ENCODE measurements at places on chromosomes 5 and 9. TPM values are rescaled to one million over a fixed set of nuclear protein-coding genes. Genes with fewer than 3 reads are reported as not detected.

The DELE1 gene
- total RNA-seq: 40.3 TPM

The OSTF1 gene
- 38.9 TPM for total RNA-seq

DNA sequence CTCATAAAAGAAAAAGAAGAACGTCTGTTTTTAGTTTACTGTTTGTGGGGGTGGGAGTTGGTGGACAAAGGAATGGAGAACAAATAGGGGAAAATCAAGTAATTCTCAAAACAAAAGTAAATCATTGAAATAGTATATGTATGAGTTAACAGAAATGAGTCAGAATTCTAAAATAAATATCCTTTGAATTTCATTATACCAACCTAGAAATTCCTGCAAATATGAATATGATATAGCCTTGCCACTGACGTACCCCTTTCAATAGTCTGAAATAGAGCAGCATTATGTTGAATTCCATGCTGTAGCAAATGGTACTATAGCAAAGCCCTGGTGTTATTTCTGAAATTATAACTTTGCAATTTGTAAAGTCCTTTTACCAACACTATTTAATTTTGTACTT, 29.6 kb upstream of the DTWD2 start:
- no peak for DNase-seq

DNA sequence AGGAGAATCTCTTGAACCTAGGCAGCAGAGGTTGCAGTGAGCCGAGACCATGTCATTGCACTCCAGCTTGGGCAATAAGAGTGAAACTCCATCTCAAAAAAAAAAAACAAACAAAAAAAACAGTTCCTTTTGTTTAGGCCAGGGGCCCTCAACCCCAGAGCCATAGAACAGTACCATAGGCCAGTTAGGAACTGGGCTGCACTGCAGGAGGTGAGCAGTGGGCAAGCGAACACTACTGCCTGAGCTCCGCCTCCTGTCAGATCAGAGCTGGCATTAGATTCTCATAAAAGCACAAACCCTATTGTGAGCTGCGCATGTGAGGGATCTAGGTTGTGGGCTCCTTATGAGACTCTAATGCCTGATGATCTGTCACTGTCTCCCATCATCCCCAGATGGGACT, 49.1 kb upstream of the SUB1 start:
- no peak for DNase-seq

GRCh38 chr5:88398316-88398715, 129.7 kb upstream of the TMEM161B start:
- no peak for DNase-seq

DNA sequence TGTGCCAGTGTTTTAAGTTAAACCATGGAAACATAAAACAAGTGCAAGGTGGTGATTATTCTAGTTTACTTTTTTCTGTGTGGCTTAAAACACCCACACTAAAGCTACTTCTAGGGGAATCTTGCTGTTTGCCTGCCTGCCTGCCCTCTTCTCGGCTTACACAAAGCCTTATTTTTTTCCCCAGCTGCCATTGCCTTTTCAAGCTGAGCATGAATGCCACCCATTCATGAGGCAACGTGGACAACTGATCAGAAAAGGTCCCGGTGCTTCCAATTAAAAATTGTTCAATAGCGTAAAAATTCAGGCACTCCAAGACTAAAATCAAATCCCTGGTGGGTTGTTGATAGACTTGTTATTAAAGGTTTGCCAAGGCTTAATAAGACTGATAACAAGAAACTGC, 401.4 kb downstream of the TMEM161B start:
- no peak for DNase-seq

- DNase-seq: no peak
These were observed 53.4 kb downstream of the GALNT12 start for GRCh38 chr9:98860871-98861293.

Measured in activated T-cell treated with anti-CD3 and anti-CD28 coated beads, Interleukin-2, amount 50 U/mL, for 4 hours (primary cell).